ENCODE measurements at places on chromosomes 3 and 15. TPM values are rescaled to one million over a fixed set of nuclear protein-coding genes. Genes with fewer than 3 reads are reported as not detected.
A peak's percentile ranks its signal among the peaks of the same experiment; 100 is the strongest.

The AHSG gene
- not detected for total RNA-seq

The CLDN16 gene
- 30.2 TPM for total RNA-seq

The CPLX3 gene
- total RNA-seq = not detected

The SPINT1 gene
- 144 TPM for total RNA-seq

DNA sequence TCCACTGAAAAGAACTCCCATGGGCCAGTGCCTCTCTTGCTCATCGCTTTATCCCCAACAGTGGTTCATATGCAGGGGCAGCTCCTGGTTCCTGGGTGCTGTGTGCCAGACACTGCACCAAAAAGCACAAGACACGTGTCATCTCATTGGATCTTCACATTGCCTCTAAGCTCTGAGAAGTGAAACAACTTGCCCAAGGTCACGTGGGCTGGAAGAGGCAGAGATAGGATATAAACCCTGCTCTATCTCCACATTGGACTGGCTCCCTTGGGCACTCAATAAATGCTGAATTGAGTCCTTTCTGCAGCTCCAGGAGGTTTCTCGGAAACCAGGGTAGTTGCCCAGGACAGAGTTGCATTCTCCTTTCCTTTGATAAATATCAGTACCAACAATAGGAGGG, 88.1 kb downstream of the SRGAP3 start:
- no peak for DNase-seq

DNA sequence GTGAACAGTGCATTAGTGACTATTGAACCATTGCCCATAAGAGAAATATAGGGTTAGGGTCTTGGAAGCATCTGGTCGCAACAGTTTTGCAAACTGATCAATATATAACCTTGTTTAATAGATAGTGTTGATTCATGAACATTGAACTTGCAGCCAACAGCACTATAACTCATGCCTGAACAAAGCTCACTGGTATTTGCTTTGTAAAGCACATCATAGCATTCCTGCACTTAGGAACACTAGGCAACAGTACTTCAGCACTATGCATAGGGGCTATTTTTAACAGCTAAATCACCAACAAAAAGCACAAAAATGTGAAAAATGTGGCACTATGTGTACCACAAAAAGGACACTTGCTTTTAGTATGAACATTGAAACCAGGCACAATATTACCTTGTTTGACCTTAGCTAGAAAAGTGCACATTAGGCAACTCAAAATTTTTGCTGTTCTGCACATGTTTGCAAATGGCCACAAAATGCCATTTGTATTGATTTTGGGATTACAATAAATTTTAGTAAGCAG, 68.0 kb downstream of the OXNAD1 start:
- peak; percentile 34 for DNase-seq

- no peak for DNase-seq
These were observed 9.1 kb downstream of the PLA2G4D start for GRCh38 chr15:42085236-42085605.

GRCh38 chr3:67644827-67645226, 9.6 kb downstream of the SUCLG2 start:
- DNase-seq = no peak

DNA sequence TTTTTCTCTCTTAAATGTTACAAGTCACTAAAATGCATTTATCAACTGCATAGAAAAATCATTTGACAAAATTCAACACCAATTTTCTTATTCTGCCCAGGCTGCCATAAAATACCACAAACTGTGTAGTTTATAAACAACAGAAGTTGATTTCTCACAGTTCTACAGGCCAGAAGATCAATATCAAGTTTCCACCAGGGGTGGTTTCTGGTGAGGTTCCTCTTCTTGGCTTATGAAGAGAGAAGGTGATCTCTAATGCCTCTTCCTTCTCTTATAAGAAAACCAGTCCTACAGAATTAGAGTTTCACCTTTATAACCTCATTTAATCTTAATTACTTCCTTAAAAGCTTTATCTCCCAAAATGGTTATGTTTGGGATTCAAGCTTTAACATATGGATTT, 10.9 kb upstream of the CD200R1L start:
- no peak for DNase-seq

GRCh38 chr3:35594739-35595138, 44.6 kb upstream of the ARPP21 start:
- no peak for DNase-seq

- no peak for DNase-seq
These were observed 822.4 kb downstream of the VGLL3 start for GRCh38 chr3:86168512-86168911.

All from renal cortical epithelial cell (primary cell).